ENCODE measurements at places on chromosomes 6 and 20.

GRCh38 chr6:53543359-53544216 is 1.3 kb downstream of the GCLC start:
- DNase-seq: no peak

- DNase-seq: no peak
Observed at GRCh38 chr6:18748314-18748713, 361.2 kb downstream of the RNF144B start.

- no peak for DNase-seq
Observed at GRCh38 chr6:147808640-147809039, 300.1 kb downstream of the SAMD5 start.

DNA sequence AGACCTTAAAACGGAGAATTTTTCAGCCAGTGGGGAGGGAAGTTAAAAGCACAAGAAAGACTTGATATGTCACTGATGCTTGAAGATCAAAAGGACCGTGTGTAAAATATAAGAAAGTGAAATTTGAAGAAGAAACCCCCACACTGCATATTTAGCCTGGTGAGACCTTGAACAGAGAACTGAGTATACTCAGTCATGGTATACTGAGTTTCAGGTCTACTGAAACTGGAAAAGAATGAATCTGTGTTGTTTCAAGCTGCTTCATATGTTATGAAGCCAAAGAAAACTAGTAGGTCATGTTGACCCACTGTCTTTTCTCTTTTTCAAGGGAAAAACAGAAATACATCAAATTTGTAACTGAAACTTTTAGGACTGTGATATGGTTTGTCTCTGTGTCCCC is 443.8 kb upstream of the GJE1 start:
- no peak for DNase-seq

GRCh38 chr6:20906945-20907344 is 372.7 kb downstream of the CDKAL1 start:
- no peak for DNase-seq

GRCh38 chr6:31352310-31352682 is 4.7 kb downstream of the HLA-B start:
- DNase-seq: no peak

DNA sequence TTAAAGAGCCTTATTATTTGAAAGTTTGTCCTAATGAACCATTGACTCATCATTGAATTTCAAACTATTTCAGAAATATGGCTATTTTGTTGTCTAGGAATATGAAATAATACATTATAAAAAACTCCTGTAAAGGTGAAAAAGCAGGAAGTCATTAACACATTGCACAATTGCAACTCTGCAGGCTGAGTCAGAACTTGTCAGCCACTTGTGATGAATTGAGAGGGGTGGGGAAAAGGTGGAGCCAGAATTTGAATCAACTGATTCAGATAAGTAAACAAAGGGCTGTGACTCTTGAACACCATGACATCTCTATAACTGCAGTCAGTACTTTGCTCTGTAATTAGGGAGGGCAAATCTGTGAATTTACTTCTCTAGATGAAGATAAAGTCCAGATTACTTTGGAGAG is 6.0 kb downstream of the C6orf141 start:
- DNase-seq: no peak

DNA sequence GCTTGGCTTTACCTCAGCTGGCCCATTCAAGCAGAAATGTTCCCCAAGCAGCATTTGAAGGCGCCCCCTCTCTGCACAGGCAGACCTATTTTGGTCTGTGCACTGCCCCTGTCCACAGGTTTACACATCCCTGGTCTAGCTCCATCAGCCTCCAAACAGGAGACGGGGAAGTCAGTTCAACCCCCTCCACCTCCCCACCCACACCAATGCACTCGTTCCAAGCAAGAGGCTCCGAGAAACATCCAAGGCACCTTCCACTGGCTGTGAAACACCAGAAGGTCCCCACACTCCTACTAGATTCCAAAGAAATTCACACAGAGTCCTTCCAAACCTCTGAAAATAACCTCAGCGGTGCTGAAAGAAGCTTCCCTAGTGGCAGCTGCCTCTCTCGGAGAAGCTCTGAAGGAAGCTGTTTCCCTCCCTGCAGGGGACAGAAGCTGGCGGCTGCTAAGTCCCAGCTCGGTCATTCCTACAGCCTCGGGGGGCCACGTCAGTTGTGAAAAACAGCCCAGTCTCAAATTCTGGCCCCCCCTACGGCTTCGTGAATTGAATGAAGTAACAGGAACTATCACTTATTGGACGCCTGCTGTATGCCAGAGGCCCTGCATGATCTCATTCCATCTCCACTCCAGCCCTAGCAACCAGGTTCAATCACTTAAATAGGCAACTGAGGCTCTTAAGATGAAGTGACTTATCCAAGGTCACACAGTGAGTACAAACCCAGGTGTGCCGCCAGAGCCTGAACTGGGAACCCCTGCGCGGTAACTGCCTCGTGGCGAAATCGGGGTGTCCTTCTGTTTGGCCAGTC is 815 bp downstream of the SPATA2 start:
- DNase-seq: no peak

- no peak for DNase-seq
Observed at GRCh38 chr20:34220561-34220960, 20.7 kb upstream of the ASIP start.

DNA sequence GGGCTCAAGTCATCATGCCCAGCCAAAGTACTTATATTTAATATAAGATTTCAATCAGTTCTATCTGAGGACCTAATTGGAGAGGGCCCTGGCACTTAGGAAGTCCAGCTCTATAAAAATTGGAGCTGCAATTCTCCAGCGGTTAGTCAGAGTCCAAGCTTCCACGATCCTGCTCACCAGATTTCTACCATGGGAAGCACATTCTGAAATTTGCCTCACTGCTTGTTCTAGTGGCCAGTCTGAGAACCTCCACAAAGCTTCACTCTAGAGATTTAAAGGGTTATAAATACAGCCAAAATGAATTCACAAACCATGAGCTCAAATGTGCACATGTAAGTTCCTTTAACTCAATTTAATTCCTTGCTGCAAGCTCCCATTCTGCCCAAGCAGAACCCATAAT is 33.5 kb downstream of the PNLDC1 start:
- no peak for DNase-seq

- DNase-seq: no peak
Observed at GRCh38 chr6:17429383-17430061, 36.1 kb downstream of the CAP2 start.

DNA sequence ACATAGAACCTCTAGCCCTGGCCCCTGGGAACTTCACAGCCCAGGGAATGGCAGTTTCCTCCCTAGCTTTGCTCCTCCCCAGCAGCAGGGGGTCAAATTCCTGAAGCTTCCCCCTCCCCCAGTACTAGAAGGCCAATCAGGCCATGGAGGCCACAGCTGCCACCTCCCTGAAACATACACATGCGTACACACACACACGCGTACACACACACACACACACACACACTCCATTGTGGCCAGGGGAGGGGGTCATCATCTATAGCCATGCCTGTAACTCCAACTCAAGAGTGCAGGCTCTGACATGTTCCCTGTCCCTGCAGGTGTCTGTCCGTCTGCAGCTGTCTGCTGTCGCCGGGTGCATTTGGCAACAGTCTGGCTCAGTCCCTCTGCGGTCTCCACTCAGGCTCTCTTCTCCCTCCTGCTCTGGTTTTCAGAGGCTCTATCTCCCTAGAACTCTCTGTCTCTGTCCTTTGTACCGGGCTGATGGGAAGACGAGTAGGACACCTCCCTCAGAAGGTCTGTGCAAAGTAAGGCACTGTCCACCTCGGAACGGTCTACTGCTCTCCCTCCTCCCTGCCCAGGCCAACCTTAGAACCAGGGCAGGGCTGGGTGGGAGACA is 1.4 kb downstream of the LRFN2 start:
- no peak for DNase-seq

DNA sequence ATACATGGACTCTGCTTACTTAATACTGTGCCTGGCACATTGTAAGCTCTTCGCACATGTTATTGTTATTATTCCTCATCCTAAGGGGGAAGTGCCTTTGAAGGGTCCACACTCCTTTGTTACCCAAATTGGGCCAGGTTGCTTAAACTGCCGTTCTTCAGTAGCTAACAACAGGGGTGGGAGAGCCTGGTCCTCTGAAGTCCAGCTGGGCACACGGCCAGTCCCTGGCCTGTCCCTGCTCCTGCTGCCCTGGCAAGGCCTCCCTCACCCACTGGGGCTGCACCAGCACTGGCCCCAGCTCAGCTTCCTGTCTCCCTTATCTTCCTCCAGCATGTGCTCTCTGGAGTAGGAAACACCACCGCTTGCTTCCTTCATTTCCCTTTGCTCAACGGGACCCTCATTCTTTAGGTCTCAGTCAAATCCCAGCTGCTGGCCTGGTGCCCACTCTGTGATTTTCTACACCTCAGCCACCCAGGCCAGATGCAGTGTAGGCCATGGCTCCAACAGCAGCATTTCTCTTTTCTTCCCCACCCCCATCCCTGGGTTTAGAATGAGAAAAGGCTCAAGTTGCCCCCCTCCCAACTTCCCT is 5.5 kb upstream of the PROCR start:
- DNase-seq: no peak

GRCh38 chr20:4592316-4593148 is 129.2 kb upstream of the PRND start:
- peak; percentile 25 for DNase-seq

GRCh38 chr20:36663031-36663430 is 17.0 kb upstream of the SLA2 start:
- no peak for DNase-seq

All from activated CD4-positive, alpha-beta T cell treated with anti-CD3 and anti-CD28 coated beads, Interleukin-2, amount 50 U/mL, for 24 hours (primary cell).